ENCODE measurements at places on chromosomes 7 and 10.

DNA sequence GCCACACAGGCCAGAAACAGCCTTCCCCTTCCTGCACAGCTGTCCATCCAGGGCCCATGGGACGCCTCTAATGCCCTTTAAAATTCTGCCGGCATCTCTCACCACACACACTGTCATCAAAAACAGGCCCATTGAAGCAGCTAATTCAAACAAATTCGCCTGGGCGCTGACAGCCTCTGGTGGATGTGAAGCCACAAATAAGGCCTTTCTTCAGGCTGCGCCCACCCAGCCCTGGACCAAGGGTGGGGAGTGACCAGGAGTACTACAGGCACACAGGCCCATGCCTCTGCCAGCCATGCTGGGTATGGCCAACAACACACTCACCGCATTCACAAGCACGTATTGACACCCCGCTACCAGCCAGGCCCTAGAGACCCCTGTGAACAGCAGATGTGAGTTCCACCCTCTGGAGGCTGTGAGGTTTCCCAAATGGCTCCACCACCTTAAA lies 54.6 kb downstream of the SLIT1 start:
- no peak for DNase-seq

DNA sequence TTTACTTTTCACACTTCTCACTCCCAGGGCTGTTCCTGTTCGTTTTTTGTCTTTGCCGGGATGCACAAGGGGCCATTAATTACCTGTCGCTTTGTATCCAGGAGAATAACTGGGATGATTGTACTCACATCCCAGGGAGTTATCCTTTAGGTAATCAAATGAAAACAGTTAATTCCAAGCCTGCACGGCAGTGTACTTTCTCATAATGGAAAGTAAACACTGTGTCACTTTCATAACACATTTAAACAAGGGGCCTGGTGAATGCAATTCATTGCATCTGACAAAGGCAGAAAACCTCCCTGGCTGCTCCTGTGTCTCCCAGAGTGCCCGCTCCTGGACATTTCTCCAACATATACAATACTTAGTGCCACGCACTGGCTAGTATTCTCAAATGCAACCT lies 138.7 kb upstream of the CELF2 start:
- DNase-seq = no peak

DNA sequence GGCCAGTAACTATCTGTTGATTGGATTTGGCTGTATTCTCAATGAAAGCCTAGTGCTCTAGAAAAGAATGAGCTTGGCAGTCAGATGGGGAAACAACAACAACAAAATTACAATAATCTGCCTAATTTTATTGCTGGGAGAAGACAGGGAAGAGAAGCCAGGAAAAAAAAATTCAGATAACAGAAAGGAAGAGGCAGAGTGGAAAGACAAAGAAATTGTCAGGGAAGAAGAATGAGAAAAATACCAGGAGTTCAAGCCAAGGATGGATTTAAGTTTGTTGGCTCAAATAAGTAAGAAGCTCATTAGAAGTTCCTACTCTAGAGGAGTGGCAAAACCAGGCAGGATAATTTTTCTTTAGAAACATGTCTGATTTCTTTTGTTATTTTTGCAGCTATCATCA lies 45.9 kb upstream of the PRKG1 start:
- no peak for DNase-seq

DNA sequence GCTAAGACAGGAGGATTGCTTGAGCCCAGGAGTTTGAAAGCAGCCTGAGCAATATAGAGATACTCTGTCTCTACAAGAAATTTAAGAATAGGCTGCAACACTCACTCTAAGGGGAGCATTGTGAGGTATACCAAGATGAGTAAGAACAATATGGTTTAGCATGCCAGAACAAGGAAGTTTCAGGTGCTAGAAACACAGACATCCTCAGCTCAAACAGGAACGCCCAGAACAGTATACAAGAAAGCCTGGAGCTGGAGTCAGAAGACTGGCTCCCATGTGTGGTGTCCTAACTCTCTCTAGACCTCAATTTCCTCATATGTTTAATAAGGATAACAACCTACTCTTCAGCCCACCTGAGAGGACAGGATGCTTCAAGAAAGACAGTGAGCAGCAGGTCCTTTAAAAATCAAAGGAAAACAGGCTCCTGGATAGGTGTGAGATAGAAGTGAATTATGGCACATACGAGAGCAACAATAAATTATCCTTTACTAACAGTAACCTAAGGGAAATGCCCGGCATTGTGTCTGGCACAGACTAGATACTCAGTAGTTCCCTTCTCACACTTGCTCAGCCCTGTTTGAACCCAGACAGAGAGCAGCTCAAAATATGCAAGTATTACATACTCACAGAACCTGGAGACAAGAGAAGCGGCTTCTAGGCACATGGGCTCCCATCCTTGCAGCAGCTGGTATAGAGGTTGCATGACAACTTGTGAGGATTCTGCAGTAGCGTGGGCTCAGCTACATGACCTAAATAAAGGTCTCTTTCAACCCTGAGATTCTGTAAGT lies 45.4 kb downstream of the KAT6B start:
- no peak for DNase-seq

DNA sequence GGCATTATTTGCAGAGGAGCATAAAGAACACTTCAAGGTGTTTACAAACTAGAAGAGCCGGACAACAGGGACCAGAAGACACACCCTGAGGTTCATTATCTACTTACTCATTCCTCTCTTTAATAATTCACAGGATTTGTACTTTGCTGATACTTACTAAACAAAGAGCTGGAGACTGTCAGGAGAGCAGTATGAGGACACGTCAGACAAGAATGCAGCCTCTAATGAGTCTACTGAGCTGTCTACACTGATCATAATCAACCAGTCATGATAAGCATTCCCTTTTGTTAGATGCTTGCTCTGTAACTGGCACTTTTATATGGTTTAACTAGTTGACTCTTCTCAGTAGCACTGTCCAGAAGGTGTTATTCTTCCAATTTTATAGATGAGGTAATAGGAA lies 243.3 kb upstream of the CDC14C start:
- no peak for DNase-seq

DNA sequence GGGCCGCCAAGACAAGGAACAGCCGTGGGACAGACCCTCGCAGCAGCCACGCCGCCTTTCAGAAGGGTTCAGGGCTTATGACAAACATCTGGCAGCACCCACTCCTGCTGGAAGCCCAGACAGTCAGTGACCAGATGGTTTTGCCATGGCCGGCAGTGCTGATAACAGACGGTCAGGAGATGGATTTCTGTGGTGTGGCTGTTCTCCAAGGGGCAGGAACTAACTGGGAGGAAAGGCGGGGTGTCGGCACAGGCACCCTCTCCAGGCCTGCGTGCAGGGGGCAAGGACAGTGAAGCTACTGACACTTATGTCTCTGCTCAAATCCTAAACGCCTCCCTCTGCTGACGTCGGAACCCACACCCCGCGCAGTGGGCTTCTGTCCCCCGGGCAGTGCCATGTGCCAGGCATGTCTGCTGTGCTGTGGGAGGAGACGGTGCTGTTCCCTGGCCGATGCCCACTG lies 416.1 kb downstream of the DNAJB6 start:
- no peak for DNase-seq

DNA sequence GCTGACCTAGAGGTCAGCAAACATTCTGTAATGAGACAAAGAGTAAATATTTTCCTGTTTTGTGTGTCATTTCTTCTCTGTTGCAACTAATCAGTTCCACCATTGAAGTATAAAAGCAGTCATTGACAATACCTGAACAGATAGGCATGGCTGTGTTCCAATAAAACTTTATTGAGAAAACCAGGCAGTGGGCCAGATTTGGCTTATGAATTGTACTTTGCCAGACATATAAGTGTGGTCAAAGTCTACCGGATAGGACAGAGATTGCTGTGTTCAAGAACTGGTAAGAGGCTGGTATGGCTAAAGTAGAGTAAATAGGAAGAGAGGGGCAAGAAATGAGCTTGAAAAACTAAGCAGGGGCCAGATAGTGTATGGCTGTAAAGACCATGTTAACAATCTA lies 38.3 kb upstream of the TAC1 start:
- DNase-seq = no peak

- no peak for DNase-seq
Measured at GRCh38 chr7:137574812-137575211, 231.3 kb upstream of the PTN start.

DNA sequence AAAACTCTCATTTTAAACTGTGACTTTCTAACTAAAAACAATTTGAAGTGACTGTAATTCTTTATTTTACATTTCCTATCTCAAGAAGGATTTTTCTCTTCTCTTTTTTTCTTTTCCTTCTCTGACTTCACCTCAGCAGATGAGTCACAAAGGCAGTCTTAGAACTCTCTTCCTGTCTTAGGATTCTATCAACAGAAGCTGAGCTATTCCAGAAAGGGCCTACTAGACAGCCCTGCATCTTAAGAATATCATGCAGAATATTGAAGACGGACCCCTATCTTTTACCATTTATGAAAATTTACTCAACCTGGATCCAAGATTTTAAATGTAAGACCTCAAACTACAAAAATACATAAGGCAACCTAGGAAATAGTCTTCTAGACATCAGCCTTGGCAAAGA lies 365.7 kb upstream of the SEMA3C start:
- DNase-seq = no peak

GRCh38 chr10:43187213-43187612 lies 49.0 kb downstream of the CSGALNACT2 start:
- no peak for DNase-seq

DNA sequence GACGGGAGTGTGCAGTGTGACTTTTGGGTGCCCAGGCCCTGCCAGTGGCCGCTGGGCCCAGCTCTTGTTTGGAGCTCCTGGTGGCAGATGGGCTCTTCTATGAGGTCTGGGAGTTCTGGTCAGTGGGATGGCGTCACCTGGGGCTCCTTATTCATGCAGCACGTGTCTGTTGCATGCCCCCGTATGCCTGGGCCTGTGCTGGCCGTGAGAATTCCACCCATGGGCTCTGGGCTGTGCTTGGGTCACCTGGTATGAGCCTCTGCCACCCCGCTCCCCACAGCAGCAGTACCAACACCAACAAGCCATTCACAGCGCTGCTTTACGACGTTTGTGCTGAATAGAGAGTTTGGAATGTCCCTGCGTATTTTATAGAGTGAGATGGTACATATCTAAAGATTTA lies 27.1 kb downstream of the INPP5A start:
- no peak for DNase-seq

DNA sequence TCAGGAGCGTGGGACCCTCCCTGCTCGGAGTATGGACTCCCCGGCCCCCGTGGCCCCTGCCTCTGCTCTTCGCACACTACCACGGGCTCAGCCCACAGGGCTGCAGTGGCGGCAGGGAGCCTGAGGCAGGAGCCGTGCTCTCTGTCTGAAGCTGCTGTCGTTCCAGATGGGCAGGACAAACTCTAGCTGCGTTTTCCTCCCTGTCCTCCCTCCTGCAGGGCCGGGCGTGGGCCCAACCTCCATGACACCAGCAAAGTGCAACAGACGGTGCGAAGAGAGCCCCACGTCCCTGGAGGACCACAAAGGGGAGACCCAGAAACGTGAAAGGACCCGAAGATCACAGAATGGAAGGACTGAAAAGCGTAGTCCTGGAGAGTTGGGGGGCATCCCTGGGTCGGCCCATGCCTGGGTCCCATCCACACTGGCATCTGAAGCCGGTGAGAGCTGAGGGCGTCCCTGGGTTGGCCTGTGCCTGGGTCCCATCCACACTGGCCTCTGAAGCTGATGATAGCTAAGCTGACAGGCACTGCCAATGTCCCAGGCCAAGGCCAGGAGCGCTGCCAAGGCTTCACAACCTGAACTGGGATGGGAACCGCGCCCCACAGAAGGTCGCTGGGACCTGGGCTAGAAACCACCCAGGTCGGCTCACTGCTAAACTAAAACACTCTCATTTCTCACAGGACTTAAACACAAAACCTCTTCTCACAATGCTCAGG lies 267.0 kb downstream of the MAD1L1 start:
- no peak for DNase-seq

- no peak for DNase-seq
Measured at GRCh38 chr7:121078701-121079227, 90.3 kb downstream of the CPED1 start.

DNA sequence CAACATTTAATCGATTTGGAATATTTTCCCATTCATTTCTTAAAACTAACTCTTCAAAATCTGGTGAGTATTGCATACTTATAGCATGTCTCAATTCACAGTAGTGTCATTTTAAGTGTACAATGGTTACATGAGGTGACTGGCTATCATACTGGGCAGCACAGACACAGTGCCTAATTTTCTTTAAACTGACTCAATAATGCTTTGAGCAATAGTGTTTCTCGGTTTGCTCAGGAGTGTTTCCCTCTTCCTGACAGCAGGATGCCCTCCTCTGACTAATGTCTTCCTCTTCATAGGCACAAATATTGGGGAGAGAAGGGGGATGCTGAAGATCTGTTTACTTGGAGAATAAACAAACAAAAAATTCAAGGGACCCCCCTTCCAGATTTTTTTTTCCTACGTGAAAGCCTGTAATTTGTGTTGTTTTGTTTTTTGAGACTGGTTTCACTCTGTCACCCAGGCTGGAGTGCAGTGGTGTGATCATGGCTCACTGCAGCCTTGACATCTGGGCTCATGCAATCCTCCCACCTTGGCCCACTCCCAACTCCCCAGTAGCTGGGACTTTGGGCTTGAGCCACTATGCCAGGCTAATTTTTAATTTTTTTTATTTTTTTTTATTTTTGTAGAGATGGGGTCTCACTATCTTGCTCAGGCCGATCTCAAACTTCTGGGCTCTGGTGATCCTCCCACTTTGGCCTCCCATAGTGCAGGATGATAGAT lies 2.2 kb downstream of the MRC1 start:
- DNase-seq = no peak
